ENCODE measurements at places on chromosomes 13 and 19.

DNA sequence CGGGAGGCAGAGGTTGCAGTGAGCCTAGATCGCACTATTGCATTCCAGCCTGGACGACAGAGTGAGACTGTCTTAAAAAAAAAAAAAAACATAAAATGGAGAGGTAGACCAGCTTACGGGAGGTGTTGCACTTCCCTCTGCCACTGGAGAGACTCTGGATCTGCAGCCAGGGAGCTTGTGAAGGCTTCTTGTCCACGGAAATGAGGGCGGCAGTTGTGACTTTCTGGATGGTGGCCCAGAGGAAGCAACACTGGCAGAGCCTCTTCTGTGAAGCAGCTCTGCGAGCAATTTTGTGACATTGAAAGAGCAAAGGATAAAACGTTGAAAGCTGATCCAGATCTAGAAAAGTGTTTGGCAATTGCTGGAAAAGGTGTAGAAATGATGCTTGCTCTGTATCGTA lies 10.4 kb downstream of the SPINT2 start:
- DNase-seq: no peak

GRCh38 chr19:19600793-19601330 lies 17.6 kb downstream of the PBX4 start:
- DNase-seq: no peak

- no peak for DNase-seq
Observed at GRCh38 chr19:39253374-39254149, 4.9 kb upstream of the IFNL4 start.

GRCh38 chr13:101258509-101258908 lies 157.8 kb downstream of the NALCN start:
- DNase-seq: no peak

- DNase-seq: no peak
Observed at GRCh38 chr13:32823597-32823996, 192.6 kb upstream of the KL start.

- no peak for DNase-seq
Observed at GRCh38 chr19:1252221-1252820, 3.9 kb downstream of the MIDN start.

DNA sequence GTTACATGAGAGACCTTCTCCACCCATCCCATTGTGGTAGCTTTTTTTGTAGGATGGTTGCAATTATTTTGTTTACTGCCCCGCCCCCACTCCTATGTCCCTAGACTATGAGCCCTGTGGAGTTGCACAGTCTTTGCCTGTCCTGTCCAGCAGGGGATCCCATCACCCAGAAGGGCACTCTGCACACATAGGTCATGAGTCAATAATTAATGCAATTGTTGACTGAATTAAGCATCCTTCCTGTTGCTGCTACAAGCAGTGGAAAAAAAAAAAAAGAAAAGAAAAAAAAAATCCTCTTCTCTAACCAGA lies 14.2 kb downstream of the C19orf81 start:
- DNase-seq: no peak

- no peak for DNase-seq
Observed at GRCh38 chr13:65943024-65943423, 1287.1 kb downstream of the PCDH9 start.

DNA sequence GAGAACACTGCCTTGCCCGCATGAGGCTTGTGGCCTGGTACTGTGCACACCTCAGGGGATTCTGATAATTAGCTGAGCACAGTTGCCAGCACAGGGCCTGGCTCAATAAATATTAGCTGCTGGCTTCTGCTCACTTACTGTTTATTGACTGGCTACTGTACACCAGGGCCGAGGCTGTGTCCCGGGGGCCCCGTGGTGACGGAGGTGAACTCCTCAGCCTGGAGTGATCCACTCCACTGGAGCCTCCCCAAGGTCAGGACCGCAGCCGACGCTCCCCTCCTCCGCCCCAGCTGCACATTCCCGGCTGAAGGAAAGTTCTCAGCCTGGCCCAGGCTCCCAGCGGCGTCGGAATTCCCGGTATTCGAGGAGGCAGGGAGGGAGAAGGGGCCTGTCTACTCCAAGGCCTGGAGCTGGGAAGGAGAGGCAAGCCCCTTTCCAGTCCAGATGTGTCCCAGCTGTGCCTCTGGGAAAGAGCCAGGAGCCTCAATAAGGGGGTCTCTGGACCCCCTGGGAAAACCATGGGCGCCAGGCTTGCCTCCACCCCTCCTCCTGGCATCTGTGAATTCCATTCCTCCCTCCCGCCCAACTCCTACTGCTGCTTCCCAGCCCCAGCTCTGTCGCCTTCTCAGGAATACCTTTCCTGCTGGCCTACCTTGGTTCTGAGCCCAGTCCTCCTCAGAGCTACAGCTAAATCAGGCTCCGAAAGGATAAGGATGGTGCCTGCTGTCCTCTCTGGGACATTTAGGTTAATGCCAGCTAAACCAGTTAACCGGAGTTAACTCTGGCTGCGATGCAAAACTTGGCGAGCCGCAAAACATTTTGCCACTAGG lies 7.3 kb downstream of the RPS16 start:
- DNase-seq: no peak

GRCh38 chr19:46821512-46822409 lies 28.9 kb downstream of the AP2S1 start:
- peak; percentile 13 for DNase-seq

DNA sequence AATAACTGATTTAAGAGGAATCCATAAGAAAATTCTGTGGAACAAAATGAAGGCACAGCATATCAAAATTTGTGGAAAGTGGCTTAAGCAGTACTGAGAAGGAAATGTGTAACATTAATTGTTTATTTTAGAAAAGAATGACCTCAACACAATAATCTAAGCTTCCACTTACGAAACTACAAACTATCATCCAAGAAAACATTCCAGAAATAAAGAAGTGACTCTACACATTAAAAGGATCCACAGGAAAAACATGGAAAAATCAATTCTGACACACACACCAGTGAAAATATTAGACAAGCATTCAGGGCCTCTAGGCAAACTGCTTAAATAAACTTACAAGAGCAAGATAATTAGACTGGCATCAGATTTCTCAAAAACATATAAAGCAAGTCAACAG lies 14.0 kb downstream of the EXOSC8 start:
- no peak for DNase-seq

GRCh38 chr13:25501231-25501630 lies 129.5 kb downstream of the ATP8A2 start:
- no peak for DNase-seq

GRCh38 chr13:98873377-98874028 lies 104.4 kb downstream of the DOCK9 start:
- no peak for DNase-seq

GRCh38 chr19:43682824-43683661 lies 13.1 kb upstream of the PLAUR start:
- no peak for DNase-seq

- no peak for DNase-seq
Observed at GRCh38 chr19:51434456-51434855, 17.0 kb upstream of the SIGLEC10 start.

DNA sequence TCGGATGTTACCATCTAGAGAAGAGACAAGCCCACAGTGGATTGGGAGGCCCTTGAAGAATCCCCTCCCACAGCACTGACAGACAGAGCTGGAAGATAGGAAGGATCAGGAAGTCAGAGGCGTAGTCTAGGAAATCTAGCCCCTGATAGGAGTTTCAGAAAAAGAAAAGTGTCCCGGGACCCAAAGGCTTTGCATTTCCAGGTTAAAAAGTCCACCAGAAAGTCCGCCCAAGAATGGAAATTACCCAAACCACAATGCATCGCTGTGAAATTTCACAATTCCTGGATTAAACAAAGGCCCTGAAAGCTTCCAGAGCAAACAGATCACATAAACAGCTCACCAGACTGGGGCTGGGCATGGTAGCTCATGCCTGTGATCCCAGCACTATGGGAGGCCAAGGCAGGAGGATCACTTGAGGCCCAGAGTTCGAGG lies 146.9 kb downstream of the KDM4B start:
- no peak for DNase-seq

GRCh38 chr19:21699197-21699596 lies 68.2 kb downstream of the ZNF100 start:
- DNase-seq: no peak

DNA sequence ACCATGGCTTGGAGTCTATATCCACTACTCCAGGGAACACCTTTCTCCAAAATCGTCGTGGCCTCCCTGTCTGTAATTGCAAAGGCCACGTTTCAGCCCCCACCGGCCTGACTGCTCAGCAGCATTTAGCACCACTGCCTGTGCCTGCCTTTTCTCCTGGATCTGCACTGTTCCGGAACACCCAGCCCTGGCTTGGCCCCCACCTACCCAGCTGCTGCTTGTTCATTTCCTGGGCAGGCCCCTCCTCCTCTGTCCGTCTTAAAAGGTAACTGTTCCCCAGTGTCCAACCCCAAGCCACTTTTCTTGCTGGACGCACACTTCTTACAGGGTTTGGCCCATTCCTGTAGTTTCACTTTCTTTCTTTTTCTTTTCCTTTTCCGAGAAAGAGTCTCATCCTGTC lies 8.5 kb upstream of the SYT5 start:
- no peak for DNase-seq

GRCh38 chr19:2627319-2627829 lies 75.1 kb downstream of the GNG7 start:
- DNase-seq: no peak

DNA sequence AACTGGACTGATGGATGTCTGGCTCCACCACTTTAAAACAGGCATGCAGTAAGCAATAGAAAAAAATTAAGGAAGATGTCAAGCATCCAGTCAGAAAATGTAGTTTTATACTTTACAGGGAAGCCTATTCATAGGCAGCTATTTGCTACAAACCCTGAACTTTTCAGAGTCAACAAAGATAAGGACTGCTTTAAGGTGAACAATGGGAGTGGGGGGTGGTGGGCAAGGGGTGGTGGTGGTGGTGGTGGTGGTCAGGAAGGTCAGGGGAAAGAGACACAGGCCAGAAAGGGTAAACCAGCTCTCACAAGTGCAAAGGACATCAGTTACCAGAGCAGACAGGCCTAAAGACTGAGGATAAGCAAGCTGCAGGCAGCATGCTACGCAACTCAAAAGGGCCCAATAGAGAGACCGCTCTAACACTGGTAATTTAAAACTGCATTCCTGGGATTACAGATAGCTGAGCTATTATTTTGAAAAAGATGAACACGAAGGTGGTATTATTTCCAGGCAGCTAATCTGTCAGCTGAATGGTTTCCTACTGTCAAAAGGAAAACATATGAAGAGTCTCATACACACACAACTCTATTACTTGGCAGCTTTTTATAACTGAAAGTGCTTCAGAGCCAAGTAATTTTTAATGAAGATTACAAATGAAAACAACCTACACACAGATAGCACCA lies 14.8 kb downstream of the BRD4 start:
- DNase-seq: no peak

- no peak for DNase-seq
Observed at GRCh38 chr13:80555796-80556678, 215.1 kb upstream of the SPRY2 start.

DNA sequence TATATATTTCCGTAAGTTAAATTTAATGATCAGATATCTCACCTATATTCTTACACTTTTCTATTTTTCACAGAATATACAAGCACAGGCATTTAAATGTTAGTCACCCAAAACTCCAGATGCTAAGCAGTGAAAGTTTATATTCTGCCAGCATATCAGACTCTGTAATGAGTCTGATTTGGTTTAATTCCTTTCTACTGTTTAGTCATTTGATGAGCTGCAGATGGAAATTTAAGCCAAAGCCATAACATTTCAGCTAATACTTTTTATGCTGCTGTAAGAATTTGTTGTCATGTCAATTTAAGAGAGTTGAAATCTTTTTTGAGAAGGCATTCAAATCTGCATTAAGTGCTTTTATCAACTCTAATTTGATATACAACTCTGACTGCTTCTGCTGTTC lies 8.0 kb downstream of the FRY start:
- no peak for DNase-seq

GRCh38 chr19:53432088-53432661 lies 391 bp downstream of the ZNF761 start:
- DNase-seq: no peak

- no peak for DNase-seq
Observed at GRCh38 chr19:18435178-18435841, 2.6 kb downstream of the ISYNA1 start.

Measured in activated naive CD8-positive, alpha-beta T cell treated with anti-CD3 and anti-CD28 coated beads, Interleukin-2, amount 50 U/mL, for 16 hours (primary cell).